Thoracic aorta endothelial cell (primary cell): ENCODE measurements at places on chromosomes 5 and 9. TPM values are rescaled to one million over a fixed set of nuclear protein-coding genes. Genes with fewer than 3 reads are reported as not detected.

The SOX30 gene
- not detected in 2 replicates for total RNA-seq

The SEMA6A gene
- total RNA-seq: 1.1 and 1.6 TPM in 2 replicates

The CCIN gene
- total RNA-seq: 0.36 and 0.40 TPM in 2 replicates

The CARD9 gene
- 0.40 and 0.57 TPM in 2 replicates for total RNA-seq

The PDGFRB gene
- 0.40 and 1.6 TPM in 2 replicates for total RNA-seq

The PLAC8L1 gene
- not detected in 2 replicates for total RNA-seq

The PCDHA3 gene
- 0.13 and 0.14 TPM in 2 replicates for total RNA-seq

The MARCOL gene
- total RNA-seq: not detected in 2 replicates
